CD4-positive, alpha-beta T cell treated with Interleukin-4 for 4 hours (primary cell): ENCODE measurements at places on chromosomes 5 and 9.

- no peak for DNase-seq
Observed at GRCh38 chr5:67659288-67659687, 462.7 kb upstream of the CD180 start.

- peak; percentile 77 for DNase-seq
Observed at GRCh38 chr5:95817430-95817829, 5.1 kb downstream of the GLRX start.

DNA sequence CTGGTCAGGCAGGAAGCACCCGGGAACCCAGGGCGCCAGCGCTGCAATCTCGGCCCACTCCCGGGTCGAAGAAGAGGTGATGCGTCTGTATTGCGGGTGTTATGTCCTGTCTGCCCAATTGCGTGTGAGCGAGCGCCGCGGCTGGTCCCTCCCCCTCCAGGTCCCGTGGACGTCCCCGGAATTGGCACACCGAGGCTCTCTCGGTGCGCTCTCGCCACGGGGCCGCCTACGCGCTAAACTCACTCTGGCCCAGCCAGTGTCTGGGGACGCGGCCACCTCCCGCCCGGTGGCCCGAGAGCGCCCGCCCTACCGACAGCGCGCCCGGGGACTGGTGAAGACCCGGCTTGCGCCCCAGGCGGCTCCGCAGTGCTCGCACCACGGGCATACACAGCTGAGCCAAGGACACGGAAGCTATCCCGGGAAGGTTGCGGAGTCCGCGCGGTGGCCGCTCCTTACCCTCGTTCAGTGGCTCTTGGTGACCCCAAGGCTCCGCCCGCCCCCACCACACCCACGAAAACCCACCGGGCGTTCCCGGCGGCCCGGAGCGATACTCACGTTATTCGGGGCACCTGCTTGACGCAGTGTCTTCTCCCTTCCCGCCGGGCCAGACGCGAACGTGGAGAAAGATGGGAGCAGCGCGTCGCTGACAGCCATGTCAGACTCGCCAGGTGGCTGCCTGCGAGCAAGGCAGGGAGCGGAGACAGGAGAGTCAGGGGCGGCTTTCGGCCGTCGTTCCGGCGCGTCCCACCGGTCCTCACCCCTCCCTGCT, 1.0 kb downstream of the KLF4 start:
- DNase-seq: no peak

DNA sequence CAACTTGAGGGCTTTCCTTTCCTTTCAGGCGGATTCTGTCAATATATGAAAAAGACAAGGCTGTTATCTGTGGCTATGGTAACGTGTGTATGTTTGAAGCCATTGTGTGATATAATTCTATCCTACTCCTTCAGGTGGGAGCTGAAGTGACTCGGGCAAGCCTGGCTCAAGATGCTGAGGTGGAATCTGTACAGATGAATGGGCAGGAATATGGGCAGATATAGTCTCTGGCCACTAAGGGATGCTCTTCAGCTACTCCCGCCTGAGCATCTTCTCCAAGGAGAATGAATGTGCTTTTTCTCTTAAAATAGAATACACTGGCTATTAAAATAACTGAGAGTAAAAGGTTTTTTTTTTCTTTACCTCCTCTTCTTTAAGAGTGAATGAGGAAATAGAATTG, 244.8 kb downstream of the ADGRV1 start:
- no peak for DNase-seq

DNA sequence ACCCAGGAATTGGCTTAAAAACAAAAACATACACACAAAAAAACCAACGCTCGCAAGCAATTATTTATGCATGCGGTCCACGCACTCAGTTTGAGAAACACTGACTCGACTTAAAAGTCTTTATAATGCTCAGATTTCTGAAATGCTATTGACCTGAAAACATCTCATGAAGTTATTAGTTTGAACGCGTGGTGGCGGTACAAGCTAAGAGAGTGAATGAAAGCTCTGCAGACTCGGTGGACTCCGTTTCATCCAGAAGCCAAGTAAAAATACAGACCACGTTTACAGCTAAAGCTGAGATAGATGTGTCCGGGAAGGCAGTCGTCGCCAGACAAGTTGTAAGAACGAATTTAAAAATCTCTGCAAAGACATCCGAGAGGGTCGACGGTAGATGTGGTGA, at the start of gene PCDHB6:
PCDHB6 (plus strand) TSS at position 246 of the 400 bp plus-strand sequence. CDS start 201 bp downstream, outside the sequence.
- no peak for DNase-seq

DNA sequence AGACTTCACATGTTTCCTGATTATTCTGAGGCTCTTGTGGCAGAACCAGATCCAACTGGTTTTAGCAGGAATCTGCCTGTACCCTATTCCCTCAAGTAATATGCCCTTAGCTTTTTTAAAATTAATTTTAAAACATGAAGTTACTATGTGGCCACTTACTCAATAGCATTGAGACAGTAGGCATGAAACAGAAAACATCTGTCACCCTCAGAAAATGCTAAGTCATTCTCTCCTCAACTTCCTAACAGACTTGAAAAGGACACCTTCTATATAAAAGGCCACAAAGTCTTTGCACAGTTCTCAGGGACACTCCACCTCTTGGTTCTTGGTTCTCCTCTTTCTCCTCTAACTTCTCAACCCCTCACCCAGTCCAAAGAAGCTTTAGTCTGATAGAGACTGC, 277.8 kb downstream of the RAB3C start:
- DNase-seq: no peak

GRCh38 chr9:111000202-111000601, 38.1 kb downstream of the LPAR1 start:
- DNase-seq: no peak

DNA sequence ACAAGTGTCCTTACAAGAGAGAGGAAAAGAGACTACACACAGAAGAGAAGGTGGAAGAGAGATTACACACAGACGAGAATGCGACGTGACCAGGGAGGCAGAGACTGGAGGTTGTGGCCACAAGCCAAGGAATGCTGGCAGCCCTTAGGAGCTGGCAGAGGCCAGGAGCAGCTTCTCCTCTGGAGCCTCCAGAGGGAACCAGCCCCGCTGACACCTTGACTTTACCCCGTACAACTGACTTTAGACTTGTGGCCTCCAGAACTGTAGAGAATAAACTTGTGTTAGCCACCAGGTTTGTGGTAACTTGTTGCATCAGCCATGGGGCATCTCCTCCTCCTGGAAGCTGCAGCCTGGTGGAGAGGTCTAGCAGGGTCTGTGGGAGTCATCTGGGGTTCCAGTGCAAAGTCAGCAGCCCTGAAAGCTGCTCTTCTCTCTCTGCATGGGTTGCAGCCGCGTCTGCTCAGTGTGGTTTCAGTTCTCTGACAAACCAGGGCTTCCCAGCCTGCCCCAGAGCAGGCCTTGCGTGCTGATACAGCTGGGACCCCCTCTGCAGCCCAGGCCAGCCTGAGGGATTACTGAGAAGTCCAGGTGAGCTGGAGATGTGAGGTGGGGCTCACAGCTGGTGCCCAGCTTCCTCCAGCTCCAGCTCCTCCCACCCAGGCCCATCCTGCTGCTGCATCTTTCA, 30.8 kb upstream of the CNOT6 start:
- DNase-seq: no peak

DNA sequence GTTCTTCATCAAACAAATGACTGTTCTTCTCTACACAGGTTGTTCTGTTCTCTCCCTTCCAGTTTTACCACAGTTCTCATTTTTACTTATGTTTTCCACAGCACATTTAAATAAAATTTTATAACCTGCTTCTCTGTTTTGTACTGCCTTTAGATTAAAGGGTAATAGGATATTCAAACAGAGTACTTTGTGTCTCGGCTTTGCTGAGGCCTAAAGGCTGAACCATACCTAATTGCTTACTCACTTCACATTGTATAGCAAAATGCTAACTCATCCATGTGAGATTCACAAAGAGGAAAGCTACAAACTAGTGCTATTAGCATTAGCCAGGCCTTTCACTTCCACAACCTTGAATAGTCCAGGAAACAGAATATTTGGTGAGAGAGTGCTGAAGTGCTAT, 200.3 kb downstream of the TRPM3 start:
- DNase-seq: no peak

GRCh38 chr5:115257981-115258380, 4.7 kb downstream of the PGGT1B start:
- DNase-seq: no peak

- DNase-seq: no peak
Observed at GRCh38 chr5:90941002-90941720, 382.6 kb downstream of the ADGRV1 start.

DNA sequence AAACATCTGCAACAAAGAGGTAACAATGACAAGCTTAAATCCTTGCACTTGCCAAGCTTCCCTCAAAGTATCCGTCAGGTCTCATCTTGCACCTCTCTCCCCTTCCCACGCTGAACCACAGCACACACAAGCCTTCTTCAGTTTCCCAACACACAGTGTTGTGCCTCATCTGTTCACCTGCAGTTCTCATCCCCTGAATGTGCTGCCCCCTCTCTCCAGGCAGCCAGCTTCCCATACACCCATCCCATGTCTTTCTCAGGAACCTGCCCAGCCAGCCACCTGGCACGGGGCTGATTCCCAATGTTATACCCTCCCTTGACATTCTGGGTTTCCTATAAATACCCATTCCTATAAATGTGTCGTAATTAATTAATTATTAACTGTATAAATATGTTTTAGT, 314.8 kb downstream of the PRELID2 start:
- DNase-seq: no peak

DNA sequence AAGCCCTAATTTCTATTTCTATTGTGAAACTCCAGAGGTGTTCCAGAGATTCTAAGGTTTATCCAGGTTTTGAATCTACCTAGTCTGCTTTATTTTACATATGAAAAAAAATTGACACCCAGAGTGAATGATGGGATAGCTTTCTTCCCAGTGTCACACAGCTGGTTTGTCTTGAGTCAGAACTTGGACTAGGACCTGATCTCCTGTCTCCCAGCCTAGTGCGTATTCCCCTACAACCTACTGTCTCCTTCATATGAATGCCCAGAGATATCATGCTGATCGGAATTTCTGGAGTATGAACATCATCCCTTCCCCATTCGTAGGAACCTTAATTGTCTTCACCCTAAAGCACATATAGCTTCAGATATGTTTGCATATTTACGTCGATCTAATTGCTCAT, 524.2 kb downstream of the SPATA31D1 start:
- no peak for DNase-seq
